ENCODE measurements at places on chromosomes 12 and 14.

DNA sequence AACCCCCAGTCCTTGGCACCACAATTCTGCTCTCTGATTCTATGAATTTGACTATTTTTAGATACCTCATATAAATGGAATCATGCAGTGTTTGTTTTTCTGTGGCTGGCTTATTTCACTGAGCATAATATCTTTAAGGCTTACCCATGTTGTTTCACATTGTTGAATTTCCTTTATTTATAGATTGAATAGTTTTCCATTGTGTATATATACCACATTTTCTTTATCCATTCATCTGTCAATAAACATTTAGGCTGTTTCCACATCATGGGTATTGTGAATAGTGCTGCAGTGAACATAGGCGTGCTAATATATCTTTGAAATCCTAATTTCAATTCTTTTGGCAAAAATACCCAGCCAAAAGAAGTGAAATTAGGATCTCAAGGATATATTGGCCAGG lies 126.7 kb upstream of the SLC38A2 start:
- no peak for DNase-seq

- DNase-seq: no peak
Observed at GRCh38 chr14:21258889-21259787, 10.1 kb downstream of the HNRNPC start.

DNA sequence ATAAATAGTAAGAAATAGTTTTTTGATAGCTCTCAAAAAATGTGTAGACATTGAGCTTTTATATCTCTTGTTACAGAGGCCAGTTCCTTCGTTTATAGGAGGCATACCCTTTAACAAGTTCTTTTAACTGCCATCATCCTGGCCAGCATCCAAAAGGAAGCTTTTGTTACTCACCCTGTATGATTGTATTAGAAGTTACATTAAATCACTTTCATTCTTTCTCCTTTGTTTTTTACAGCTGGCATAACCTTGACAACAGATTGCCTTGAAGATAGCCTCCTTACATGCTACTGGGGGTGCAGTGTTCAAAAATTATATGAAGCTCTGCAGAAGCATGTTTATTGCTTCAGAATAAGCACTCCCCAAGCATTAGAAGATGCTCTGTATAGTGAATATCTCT lies 20.1 kb downstream of the CGRRF1 start:
- DNase-seq: no peak

DNA sequence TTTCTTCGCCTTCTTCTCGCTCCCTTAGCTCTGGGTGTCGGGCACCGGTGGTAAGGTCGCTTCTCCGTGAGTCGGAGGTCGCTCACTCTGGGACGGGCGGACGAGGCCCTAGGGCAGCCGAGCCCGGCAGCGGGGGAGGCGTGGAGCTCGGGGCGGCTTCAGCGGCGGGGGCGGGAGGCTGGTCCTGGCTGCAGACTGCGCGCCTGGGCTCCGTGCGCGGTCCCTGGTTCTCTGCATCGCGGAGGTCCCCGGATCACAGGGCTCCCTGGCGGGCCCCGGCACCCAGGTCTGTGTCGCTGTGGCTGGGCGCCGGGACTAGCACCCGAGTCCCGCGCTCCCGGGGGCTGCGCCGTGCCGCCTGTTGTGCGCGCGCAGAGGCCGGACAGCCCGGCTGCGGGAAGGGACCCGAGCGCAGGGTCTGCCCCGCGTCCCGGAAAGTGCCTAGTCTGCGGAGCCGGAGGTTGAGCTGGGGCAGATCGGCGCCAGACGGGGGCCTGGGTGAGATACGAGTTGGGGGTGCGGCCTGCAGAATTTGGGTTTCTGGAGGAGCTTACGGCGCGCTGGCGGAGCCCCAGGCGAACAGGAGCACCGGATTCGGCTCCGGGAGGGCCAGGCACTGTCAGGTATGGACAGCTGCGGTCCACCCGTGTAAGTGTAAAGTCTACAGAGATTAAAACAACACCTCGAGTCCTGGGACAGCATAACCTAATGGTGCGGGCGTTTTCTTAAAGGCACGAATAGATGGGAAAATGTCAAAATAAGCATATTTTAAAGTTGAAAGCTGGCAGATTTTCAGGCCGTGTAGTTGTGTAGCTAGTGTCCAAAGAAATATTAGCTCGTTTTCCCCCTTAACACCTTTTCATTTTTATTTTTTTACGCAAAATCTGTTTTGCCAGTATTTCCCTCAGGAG lies 713 bp downstream of the FRMD6 start:
- DNase-seq: no peak

GRCh38 chr14:94172545-94172944 lies 1.6 kb upstream of the PPP4R4 start:
- DNase-seq: no peak

DNA sequence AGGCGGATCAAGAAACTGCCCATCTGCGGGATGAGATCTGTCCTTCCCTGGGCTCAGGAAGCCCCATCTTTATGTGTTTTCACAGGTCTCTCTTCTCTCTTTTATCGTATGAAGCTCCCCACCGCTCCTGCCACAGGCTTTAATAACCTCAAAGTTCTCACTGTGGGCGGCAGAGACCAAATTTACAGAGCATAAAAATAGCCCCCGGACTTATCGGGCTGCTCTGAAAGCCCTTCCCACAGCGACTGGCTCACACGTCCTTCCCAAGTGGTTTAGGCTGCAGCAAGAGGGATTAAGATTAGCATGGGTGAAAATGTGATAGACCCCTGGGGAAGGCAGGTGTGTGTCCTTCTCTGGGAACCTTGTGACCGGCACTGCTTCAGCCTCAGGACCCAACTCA lies 47.8 kb downstream of the TESC start:
- no peak for DNase-seq

- DNase-seq: no peak
Observed at GRCh38 chr12:29559198-29559597, 61.7 kb upstream of the OVCH1 start.

DNA sequence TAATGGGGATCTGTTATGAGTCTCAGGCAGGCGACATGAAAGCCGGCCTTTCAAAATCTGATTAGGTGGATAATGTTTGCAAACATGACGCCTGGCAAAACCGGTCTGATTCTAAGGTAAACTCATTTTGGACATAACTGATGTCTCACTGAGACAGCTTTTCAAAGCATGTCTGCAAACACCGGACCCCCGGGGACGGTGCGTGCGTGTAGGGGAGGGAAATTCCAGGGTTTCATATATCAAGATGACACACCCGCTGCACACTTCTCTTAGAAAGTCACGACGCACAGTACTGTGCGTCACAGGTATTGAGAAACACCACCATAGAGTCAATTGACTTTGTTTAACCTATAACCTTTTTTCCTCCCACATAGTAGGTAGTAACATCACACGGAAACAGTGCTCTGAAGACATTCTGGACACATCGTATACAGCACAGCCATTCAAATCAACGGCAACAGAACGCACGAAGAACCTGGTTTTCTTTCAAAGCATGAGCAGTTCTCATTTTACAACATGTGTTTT lies 43.9 kb upstream of the TESC start:
- no peak for DNase-seq

DNA sequence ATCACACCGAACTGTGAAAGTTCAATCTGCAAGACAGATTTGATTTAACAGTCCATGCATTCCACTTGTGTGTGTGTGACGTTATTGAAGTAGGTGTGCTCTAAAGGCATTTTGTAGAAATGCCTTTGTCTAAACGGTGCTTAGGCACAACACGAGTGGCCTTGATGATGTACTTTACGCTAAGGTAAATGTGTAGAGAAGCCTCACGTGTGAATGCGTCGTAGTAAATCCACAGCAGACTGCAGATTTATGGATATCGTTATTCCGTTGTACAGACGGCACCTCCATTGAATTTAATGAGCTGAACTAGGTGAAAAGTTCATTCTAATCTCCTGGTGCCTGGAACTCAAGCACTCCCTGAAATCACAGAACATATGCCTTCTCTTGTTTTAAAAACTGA lies 202.8 kb upstream of the STXBP6 start:
- no peak for DNase-seq

- no peak for DNase-seq
Observed at GRCh38 chr12:25960143-25960542, 1.7 kb downstream of the RASSF8 start.

GRCh38 chr14:77104393-77104792 lies 6.3 kb downstream of the CIPC start:
- no peak for DNase-seq

DNA sequence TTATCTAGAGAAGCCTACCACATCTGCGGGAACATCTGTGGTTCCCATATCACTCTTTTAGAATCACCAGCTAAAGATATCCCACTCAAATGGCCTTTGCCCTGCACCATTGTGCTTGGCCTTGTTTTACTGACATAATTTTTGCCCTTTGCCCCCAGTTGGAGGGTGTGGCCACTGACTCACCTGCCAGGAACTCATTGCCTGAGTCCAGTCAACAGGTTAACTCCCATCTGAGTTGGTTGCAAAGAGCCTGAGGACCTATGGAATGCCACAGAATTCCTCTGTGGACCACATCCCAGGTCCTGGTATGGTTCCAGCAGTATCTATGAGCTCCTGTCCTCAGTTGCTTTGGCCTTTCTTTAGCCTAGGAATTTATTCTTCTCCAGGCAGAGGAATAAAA lies 55.7 kb upstream of the PTGR2 start:
- no peak for DNase-seq

DNA sequence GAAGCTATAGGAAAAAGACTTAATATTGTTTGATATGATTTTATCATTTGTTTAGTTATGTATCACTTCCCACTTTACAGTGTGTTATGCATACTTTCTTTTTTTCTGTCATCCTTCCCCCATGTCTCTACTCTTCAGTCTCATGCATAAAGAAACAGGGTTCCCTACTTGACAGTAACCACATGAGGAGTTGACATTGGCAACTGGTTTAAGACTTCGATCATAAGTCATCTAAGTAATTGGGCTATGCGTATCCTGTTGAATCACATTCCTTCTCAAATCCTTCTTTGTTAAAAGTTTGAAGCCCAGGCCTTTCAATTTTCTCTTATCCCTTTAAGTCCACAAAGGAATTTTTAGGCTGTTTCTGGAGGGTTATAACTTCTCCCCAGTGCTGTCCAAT lies 358.7 kb downstream of the RAD51B start:
- DNase-seq: no peak

DNA sequence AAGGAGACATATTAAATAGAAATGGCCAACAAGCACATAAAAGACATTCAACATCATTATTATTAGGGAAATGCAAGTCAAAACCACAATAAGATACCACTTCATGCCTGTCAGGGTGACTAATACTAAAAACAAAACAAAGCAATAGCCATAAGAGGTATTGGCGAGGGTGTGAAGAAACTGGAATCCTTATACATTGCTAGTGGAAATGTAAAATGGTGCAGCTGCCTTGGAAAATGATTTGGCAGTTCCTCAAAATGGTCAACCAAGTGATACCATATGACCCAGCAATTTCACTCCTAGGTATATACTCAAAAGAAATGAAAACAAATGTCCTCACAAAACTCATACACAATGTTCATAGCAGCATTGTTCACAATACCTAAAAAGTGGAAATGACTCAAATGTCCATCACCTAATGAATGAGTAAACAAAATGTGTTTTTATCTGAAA lies 27.0 kb downstream of the GPR135 start:
- DNase-seq: no peak

DNA sequence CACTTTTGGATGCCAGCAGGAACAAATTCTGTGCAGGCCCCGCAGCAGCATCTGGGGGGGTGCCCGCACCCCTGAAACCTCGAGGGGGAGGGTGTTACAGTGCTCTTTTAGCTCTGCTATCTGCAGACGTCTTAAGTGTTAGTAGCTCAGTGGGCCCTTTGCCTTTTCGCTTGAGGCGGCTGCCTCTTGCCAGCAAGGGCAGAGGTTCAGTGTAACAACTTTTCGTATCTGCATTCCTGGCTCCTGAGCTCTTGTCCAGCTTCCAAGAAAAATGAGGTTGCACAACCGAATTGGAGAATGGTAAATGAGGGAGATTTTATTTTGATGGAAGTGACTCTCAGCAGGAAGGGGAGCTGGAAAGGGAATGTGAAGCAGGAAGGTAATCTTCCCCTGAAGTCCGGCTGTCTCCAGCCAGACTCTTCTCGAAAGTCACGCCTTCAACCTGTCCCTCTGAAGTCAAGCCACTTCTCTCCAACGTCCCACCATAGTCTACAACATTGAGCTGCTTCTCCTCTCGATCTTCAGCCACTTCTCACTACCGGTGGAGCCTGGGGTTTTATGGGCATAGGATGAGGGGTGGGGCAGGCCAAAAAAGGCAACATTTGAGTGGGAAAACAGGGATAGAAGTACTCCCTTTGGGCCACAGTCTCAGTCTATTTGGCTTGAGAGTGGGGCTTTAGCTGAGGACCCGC lies 17.8 kb downstream of the TAS2R50 start:
- DNase-seq: no peak

GRCh38 chr12:11765817-11766794 lies 116.6 kb downstream of the ETV6 start:
- no peak for DNase-seq

DNA sequence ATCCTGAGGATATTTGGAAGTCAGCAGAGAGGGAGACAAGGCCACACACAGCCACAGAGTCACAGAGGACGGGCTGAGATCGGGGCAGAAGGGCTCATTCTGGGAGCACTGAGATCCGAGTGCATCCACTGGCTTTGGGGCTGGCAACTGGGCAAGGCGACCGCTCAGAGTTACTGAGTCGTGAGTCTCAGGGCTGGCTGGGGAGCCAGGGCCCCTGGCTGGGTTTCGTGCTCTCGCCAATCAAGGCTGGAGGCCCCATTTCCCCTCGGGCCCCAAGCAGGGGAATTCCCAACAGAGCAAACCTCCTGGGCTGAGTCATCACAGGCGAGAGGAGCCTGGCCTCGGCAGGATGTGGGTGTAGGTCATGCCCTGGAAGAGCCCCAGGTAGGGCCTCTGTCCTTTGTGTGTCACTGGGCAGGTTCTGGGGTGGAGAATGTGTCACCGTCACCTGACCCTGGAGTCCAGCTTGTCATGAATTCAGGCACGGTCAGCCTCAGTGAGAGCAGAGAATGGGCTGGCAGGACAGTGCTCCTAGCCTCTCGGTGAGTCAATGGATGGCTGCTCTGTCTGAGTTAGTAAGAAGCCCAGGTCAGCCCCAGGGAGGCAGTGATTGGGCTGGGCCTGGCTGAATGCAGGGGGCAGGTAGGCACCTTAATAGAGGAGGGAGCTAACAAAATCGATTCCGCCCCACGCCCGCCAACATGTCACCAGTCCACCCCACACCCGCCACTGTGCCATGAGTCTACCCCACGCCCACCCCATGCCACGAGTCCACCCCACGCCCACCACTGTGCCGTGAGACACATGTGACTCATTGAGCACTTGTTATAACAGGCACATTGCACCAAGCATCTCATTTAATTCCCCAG lies 16.9 kb downstream of the ASB2 start:
- DNase-seq: no peak

DNA sequence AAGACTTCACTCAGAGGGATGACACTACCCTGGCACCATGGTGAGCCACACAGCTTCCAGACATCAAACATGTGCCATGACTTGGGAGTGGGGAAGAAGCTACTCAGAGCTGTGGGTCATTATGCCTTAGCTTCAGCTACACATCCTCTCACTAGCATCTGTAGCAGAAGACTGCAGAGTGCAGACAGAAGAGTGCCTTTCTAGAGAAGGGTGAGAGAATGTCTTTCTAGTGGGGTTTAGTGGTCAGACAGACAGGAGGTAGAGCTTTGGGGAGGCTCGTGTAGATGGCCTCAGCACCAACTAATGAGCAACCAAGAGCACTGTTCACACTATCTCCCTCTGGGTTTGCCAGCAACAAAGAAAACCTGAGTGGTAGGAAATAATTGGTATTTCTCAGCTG lies 4.9 kb upstream of the B4GALNT3 start:
- no peak for DNase-seq

- no peak for DNase-seq
Observed at GRCh38 chr12:76480796-76481195, 78.8 kb downstream of the OSBPL8 start.

GRCh38 chr12:65533177-65533883 lies 254.8 kb downstream of the MSRB3 start:
- DNase-seq: no peak

Data from NCI-H526 treated with DMSO at 0.1 percent for 48 hours (cell line).